ENCODE measurements at places on chromosomes 2 and 18.
A peak's percentile ranks its signal among the peaks of the same experiment; 100 is the strongest.

DNA sequence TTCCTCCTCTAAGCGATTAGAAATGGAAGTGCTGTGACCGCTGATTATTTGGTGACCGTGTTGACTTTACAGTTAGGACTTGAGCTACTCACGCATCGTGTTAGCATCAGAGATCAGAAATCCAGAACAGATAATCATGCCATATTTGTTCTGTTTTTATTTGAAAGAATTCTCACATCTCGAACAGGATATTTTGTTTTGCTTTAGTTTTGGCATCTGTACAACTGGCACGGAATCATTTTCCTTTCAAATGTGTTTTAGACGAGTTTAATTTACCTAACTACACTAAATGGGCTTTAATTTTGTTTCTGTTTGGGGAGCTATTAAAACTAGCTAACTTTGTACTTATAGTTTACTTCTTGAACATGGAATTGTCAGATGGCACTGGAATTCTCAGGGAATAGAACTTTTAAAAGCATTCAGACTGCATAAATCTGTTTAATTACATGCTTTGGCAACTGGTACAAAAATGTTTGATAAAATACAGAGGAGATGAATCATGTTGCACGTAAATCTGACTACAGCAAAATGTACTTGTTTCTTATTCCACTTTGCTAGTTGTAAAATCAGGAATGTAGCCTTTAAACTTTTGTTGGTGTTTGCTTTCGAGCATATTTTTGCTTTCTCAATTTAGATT lies 1.4 kb downstream of the ITPRID2 start:
- no peak for DNase-seq

GRCh38 chr2:72932045-72932740 lies 14.9 kb downstream of the EMX1 start:
- DNase-seq: no peak

- no peak for DNase-seq
Observed at GRCh38 chr2:9282128-9283112, 75.8 kb downstream of the ASAP2 start.

DNA sequence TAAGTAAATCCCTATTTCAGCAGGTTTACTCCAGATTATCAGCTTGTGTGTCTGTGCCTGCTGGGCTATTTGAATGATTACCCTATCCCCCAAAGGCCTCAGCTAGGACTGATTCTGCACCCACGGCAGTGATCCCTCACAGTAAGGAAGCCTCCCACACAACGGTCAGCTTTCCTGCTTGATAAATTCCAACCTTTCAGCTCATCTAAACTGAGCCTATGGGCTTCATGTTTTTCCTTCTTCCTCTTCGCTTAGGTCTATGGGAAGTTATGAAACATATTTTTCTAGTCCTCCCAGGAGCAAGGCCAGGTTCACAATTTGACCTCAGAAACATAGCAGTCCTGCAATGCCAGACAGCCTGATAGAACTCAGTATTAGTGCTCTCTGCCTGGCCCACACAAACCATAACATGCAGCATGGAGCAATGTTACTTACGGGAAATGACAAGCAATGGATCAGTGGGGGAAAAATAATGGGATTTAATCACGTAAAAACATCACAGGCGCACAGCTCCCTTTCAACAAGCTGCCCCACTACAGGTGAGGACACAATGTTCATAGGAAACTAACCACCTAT lies 170.9 kb downstream of the ZNF521 start:
- DNase-seq: no peak

- no peak for DNase-seq
Observed at GRCh38 chr2:161046876-161047275, 113.4 kb upstream of the TANK start.

DNA sequence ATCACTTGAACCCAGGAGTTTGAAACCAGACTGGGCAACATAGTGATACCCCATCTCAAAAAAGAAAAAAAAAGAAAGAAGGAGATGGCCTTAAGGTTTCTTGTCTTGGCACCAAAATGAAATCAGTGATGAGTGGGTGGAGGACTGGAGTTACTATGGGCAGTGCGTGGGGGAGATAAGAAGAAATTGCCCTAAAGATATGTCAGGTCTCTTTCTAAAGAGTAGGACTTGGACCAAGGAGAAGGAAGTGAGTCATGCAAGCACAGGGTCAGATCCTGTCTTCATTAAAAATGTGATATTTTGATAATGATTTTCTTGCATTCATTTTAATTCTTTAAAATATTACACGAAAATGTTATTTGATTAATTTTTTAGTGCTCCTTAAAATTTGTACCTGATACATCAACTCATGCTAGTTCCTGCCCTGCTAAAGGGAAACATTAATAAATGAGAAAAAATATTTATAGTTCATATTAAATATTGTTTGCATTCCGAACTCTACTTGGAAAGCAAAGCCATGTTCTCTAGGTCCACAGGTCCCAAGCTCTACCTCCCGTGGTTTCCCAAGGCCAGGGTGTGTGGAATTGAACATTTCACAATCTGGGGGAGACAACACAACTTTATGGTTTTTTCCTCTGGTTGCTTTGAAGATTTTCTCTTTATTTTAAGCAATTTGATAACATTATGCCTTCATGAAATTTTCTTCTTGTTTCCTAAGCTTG lies 62.6 kb upstream of the CTLA4 start:
- no peak for DNase-seq

DNA sequence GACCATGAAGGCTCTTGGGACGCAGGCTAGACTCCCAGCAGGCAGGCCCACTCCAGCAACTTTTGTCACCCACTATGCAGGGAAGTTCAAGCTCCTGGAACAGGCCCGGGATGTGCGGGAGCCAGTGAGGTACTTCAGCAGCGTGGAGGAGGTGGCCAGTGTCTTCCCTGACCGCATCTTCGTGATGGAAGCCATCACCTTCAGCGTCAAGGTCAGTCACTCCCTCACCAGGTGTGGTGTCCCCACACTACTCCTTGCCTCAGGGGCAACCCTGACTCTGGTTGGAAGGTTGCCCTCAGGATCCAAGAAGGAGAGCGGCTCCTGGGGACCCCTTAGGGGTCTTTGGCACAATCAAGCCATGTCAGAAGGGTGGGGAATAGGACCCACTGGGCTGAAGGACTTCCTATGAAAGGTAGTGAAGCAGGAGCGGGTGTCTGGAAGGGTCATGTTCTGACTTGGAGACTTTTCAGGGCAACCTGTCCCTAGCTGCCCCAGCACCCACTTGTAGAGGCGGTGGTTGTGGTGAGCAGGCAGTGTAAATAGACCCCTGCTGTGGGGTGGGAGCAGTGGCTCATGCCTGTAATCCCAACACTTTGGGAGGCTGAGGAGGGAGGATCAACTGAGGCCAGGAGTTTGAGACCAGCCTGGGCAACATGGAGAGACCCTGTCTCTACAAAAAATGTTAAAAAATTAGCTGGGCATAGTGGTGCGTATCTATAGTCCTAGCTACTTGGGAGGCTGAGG lies 10.2 kb downstream of the GAREM2 start:
- DNase-seq: no peak

DNA sequence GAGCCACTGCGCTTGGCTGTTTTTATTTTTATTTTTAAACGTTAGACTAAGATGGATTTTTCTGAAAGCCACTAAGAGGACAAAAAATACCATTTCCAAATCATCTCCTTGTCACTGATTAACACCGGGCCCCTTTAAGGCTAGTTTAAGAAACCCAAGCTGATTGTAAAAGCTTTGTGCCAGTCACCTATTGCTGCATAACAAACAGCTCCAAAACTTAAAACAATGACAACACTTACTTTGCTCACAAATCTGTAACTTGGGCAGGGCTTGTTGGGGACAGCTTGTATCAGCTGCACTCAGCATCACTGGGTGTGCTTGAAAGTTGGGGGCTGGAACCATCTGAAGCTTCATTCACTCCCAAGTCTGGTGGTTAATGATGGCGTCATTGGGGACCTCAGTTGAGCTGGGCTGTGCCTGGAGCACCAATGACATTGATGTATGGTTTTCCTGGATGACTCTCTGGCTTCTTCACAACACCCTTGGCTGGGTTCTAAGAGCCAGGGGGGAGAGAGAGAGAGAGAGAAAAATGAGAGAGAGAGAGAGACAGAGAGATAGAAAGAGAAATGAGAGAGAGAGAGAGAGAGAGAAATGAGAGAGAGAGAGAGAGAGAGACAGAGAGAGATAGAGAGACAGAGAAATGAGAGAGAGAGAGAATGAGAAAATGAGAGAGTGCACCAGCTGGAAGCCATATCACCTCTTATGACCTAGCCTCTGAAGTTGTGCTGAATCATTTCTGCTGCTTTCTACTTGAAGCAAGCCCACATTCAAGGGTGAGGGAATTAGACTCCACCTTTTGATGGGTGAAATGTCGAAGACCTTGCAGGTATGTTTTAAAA lies 26.0 kb upstream of the ATG16L1 start:
- DNase-seq: no peak

GRCh38 chr2:205586626-205587025 lies 95.7 kb upstream of the NRP2 start:
- no peak for DNase-seq

- no peak for DNase-seq
Observed at GRCh38 chr18:50399582-50399981, 24.7 kb downstream of the SKA1 start.

- peak; percentile 16 for DNase-seq
Observed at GRCh38 chr2:141498561-141498960, 632.3 kb downstream of the LRP1B start.

GRCh38 chr2:29215073-29215472 lies 99.9 kb downstream of the CLIP4 start:
- no peak for DNase-seq

- no peak for DNase-seq
Observed at GRCh38 chr2:71702971-71703898, 249.9 kb downstream of the DYSF start.

DNA sequence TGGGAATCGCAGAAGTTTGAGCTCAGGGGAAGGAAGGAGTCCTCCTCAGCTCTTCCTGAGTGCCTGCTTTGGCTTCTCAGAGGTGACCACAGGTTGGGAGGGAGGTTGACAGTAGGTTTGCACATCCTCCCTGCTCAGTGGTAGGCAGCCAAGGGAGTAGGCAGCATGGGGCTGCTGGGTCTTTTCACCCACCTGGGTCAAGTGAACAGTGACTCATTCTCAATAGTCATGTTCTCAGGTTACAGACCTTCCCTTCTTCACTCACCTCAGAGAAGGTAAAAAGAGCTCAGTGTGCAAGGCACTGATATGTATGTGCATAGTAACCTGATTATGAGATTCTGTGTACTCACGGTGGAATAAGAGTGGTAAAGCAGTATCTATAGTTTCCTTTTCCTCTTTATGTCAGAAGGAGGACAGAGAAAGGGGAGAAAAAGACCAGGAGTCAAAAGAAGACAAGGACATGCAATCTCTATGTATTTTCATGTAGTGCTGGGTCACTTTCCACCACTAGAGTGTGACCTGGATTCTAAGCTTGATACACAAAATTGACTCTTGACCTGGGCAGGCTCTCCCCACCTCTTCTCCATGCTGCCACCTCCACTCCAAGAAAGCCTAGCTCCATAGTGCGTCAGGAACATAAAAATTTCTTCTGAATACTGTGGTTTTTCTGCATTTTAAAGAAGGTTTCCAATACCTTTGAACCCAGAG lies 36.5 kb upstream of the ASNSD1 start:
- no peak for DNase-seq

DNA sequence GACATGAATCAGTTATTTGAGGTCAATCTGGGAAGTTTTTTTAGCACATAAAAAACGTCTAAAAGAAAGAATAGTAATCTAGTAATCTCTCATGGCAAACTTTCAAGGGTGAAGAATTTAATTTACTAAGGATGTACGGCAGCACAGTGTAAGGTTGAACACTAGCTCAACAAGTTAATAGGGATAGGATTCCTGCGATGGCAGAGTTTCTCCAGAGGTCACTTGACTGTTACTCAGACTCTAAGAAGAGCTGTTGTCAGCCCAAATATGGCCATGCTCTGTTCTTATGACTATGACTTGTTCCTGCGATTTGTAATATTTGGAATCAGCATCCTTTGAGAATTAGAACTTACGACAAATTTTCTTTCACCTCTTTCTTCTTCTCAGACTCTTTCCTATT lies 553.3 kb upstream of the TNP1 start:
- DNase-seq: peak; percentile 41

DNA sequence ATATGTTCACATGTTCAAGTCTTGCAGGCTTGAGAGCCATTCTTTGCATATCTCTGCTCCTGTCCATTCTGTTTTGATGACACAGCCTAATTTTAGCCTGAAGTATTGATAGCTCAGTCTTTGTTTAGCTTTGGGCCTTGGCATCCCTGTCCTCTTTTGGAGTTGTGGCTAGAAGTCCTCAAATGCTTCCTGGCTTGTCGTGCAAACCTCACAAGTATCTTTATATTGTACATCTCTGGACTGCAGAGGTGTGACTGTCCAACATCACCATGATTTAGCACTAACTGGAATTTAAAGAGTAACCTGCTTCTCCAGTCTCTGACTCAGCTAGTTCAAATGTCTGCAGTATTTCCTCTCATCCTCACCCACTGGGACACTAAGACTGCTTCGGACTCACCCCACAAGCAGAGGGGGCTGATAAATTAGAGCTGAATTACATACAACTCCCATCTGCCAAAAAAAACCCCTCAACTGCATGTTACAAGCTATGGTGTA lies 11.7 kb downstream of the PFN4 start:
- peak; percentile 27 for DNase-seq

GRCh38 chr2:207869784-207870778 lies 100.4 kb upstream of the FZD5 start:
- no peak for DNase-seq

- DNase-seq: peak; percentile 60
Observed at GRCh38 chr2:205024822-205025518, 479.7 kb downstream of the PARD3B start.

DNA sequence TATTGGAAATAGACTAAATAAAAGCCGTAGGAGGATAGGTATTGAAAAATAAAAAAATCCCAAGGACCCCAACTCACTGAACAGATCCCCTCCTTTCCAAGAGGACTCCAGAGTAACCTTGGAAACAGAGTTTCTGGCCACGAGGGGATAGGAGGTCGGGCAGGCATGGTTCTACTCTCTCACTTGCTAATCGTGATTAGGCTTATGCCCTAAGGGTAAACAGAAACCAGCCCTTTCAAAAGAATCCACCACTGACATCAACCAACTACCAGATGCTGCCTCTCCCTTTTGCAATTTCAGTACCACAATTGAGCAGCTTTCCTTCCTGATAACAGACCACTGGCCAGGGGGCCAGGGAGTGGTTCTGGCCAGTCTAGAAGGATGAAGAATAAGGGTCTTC lies 477.8 kb downstream of the EIPR1 start:
- no peak for DNase-seq

DNA sequence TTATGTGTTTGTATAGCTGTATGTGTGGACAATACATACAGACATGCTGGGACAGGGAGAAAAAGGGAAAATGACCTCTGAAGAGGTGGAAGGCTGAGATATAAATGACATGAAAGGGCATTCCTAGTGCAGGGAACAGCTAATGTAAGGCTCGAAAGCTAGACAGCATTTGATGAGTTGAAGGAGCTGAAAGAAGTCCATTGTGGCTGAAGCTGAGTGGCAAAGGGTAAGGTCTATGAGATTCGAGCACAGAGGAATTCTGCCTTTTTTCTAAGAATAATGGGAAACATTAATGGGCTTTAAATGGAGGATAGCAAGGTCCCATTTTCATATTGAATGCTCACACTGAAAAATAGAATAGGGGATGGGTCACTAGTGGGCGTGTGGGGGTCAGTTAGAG lies 23.6 kb downstream of the ADD2 start:
- DNase-seq: no peak

DNA sequence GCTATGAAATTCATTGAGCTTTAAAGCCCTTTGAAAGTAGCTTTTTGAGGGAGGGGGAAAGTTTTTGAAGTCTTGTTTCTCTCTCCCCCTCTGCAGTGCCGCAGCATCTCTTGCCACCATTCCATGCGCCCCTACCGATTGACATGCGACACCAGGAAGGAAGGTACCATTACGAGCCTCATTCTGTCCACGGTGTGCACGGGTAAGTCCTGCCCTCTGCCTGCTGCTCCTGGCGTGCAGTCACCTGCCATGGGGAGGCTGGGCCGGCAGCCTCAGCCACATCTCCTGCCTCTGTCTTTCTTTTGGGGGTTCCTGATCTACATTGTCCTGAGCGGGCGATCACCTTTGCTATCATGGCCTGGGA lies 191.6 kb downstream of the GLI2 start:
- DNase-seq: no peak

Measured in fibroblast of skin of left biceps (primary cell).